HS-27A (cell line): ENCODE measurements at places on chromosomes 2 and 18.

- DNase-seq: no peak
Measured at GRCh38 chr18:76506974-76507764, 12.1 kb upstream of the ZNF516 start.

- DNase-seq: no peak
Measured at GRCh38 chr2:194096402-194096801, 1560.6 kb upstream of the SLC39A10 start.

- DNase-seq: no peak
Measured at GRCh38 chr2:239884051-239884405, 141.1 kb downstream of the NDUFA10 start.

- DNase-seq: no peak
Measured at GRCh38 chr2:227221120-227221519, 56.7 kb downstream of the COL4A3 start.

- DNase-seq: no peak
Measured at GRCh38 chr18:62498616-62499262, 24.1 kb upstream of the ZCCHC2 start.
